ENCODE measurements at places on chromosomes 3 and 15.

- DNase-seq: peak; percentile 71
Measured at GRCh38 chr3:46517016-46517783, 19.4 kb downstream of the RTP3 start.

DNA sequence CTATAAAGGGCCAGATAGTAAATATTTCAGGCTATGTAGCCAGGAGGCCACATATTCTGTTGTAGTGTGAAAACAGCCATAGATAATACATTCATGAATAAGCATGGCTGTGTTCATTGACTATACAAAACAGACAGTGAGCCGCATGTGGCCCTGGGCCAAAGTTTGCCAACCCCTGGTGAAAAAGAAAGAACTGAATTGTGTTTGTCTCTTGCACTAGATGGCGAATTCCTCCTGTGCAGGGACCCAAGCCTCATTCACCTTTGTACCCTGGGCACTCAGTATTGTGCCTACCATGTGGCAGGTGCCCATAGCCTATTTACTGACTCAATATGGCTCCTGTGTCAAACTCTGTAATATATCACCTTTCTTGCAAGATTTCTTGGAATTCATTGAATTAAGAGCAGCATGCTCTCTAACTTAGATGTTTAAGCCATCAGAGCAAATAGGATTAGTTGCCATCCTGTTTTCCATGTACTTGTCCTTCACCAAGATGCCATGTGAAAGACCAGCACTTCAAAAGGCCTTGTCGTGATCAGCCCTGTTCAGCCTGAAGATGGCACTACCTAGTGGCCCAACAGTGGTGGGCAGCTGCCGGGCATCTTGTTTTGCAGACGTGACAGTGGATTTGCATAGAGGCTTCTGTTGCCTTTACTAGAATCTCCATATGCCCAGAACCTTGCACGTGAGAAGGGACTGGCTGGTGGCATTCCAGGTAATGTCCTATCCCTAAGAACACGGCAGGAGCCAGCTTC, 50.9 kb upstream of the CMTM7 start:
- no peak for DNase-seq

GRCh38 chr3:132569580-132569979, 27.5 kb upstream of the ACKR4 start:
- no peak for DNase-seq

DNA sequence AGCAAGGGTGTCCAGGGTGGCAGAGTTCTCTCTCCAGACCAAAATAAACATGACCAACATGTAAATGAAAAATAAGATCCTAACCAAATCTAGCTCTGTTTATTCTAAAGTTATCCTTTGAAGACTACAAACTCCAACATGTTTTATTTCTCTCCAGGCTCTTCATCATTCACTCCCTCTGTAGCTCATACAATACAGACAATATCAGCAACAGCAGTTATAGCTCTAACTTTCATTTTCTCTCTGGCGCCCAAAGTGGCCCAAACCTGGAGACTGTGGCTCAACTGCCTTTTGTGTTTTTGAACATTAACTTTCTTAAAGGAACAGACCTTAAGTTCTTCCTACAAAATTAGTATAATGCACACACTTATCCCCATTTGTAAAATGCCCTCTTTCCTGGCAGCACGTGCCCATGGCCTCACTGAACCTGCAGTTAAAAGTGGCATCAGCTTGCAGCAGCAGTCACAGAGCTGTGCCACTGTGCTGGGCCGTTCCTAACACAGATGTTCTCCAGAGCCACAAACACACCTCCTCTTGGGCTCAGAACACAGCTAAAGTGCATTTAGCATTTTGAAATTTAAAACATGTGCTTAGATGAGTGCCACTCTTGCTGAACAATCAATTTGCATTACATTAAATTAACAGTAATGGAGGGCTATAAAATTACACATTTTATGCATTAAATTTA, 91.9 kb downstream of the RORA start:
- DNase-seq: no peak

- DNase-seq: no peak
Measured at GRCh38 chr15:77085297-77085696, 14.4 kb upstream of the TSPAN3 start.

- no peak for DNase-seq
Measured at GRCh38 chr15:25862071-25862471, 1.1 kb downstream of the ATP10A start.

- DNase-seq: no peak
Measured at GRCh38 chr15:64438653-64439447, 21.5 kb upstream of the ZNF609 start.

- DNase-seq: no peak
Measured at GRCh38 chr3:54859184-54859583, 68.7 kb downstream of the LRTM1 start.

GRCh38 chr3:132874701-132875100, 152.5 kb upstream of the NPHP3 start:
- no peak for DNase-seq

GRCh38 chr3:143565951-143566350, 282.3 kb downstream of the SLC9A9 start:
- DNase-seq: no peak

- DNase-seq: no peak
Measured at GRCh38 chr15:38171973-38172372, 80.7 kb upstream of the SPRED1 start.

- no peak for DNase-seq
Measured at GRCh38 chr3:31924610-31925270, 56.3 kb downstream of the OSBPL10 start.

DNA sequence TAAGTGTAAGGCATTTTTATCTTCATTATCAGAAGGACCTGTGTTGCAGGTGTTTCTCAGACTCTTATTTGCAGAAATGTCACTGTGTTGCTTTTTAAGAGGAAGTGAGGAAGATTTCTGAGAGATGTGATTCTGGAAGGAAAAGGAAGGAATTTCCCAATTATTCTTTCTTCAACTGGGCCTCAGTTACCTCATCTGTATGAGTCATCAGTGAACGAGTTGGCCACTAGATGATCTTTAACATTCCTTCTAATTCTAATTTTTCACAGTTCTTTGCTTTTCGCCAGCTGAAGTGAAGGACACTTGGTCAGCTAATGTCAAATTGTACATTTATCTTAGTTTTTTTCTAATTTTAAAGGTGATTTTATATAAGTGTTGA, 28.9 kb downstream of the CLEC3B start:
- DNase-seq: no peak

- DNase-seq: no peak
Measured at GRCh38 chr3:140500473-140500872, 177.4 kb upstream of the TRIM42 start.

GRCh38 chr3:161409858-161410257, 38.5 kb upstream of the SPTSSB start:
- no peak for DNase-seq

DNA sequence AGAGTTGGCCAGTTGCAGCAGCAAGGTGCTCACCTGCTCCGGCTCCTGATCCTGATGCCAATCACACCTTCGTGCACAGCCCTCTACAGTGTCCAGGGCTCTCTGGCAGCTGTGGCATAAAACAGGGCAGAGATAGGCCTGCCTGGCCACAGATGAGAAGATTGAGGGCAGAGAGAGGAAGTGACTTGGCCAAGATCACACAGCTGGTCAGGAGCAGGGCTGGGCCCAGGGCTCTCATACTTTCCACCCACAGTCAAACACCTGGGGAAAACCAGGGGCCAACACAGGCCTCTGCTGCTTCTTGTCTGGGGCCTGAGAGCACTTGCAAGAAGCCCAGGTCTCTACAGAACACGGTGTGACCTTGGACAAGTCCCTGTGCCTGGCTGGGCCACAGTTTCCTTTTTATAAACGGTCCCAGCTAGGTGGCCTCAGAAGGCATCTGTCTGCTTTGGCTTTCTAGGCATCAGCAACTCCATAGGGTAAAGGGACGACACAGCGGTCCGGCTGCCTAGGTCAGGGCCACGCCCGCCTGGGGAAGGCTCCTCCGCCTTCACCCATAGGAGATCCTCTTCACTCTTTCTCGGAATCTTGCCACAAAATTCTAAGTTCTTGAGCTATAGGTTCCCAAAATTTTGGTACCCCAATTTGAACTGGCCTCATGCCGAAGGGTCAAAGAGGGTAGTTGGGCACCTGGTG, 3.1 kb downstream of the ATP2B2 start:
- no peak for DNase-seq

DNA sequence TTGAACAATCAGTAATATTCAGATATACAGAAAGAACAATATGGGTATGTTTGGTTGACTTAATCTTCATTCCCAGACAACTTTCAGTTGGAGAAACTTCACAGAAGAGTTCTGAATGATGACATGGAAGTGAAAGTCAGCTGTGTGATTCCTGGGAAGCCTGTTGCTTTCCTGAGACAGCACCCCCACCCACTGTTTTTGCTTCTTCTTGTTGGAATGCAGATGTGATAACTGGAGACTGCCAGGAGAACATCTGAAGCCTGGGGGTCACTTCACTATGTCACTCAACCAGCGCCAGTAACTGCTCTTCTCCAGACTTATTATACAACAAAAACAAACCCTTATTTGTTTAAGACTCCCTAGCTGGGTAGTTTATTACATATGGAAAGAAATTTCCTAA, 599.4 kb downstream of the ZIC1 start:
- no peak for DNase-seq

DNA sequence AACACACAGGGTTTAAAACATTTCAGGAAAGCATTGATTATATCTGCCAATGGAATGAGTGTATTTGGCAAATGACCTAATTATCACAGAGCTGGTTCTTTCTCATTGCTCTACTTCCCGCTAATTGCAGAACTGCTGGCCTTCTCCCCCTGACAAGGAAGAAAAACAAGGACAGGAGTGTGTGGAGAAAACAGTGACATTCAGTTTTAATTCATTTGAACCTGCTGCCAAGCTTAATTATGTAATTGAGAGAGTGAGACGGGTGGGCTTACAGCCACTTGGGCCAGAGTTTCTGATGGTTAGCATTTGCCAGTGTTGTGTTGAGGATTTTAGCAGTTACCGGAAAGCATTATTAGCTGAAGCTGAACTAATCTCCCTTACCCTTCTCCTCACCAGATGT, 301.4 kb downstream of the RBMS3 start:
- DNase-seq: no peak

GRCh38 chr3:173799060-173799816, 401.7 kb downstream of the NLGN1 start:
- no peak for DNase-seq

DNA sequence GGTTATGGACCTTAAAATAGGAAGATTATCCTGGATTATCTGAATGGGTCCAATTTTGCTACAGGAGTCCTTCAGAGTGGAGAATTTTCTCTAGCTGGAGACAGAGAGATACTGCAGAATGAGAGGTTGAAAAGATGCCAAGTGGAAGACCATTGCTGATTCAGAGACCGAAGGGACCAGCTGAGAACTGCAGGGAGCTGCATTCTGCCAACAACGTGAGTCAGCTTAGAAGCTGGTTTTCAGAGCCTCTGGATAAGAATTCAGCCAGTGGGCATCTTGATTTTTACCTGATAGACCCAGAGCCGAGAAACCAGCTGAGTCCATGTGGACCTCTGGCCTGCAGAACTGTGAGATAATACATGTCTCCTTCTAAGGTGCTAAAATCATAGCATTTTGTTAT, 234.0 kb downstream of the NR2F2 start:
- no peak for DNase-seq

- peak; percentile 1 for DNase-seq
Measured at GRCh38 chr3:181176601-181177000, 187.1 kb upstream of the DNAJC19 start.

- no peak for DNase-seq
Measured at GRCh38 chr3:126375835-126376331, 18.7 kb upstream of the KLF15 start.

- no peak for DNase-seq
Measured at GRCh38 chr3:44173263-44173662, 68.4 kb upstream of the TOPAZ1 start.

DNA sequence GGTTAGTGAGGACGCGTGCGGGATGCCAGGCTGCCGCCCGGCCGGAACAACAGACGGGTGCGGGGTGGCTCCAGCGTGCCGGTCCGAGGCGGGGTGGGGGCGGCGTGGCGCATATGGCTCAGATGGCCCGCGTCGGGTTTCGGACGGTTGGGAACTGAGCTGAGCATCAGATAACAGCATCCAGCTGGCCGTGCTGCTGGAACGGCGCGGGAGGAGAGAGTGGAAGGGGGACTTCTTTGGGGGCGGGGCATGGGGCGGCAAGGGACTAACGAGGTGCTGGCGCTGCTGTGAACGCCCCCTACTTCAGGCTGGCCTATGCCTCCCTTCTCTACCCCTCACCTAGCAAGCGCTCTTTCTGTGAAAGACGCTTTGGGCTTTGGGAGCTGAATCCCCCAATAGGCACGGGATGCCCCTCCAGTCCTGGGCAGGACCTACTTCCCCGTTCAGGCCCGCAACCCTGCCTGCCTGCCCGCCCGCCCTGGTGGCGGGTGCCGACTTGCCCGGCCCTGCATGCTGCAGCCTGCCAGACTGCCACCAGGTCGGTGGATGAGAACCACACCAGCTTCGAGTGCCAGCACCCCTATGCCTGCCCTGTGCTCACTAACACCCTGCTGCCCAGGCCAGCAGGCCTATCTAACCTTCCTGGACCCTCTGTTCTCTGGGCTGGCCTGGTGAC, 542 bp downstream of the INKA1 start:
- DNase-seq: no peak

DNA sequence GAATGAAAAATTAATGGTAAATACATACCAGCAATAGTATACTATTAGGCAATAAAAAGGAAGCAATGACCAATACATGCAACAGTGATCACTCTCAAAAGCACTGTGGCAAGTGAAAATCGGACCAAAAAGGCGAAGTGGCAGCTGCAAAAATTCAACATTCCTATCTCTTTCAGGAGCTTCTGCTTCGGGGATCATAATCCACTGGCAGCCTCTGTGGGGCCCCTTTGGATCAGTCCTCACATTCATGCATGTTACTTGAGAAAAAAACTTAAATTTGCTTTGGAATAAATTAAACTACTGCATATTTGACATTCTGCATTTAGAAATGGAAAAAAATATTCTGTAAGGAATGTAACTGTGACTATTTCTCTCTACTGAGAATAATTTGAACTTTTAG, 425.6 kb downstream of the NR2F2 start:
- no peak for DNase-seq

DNA sequence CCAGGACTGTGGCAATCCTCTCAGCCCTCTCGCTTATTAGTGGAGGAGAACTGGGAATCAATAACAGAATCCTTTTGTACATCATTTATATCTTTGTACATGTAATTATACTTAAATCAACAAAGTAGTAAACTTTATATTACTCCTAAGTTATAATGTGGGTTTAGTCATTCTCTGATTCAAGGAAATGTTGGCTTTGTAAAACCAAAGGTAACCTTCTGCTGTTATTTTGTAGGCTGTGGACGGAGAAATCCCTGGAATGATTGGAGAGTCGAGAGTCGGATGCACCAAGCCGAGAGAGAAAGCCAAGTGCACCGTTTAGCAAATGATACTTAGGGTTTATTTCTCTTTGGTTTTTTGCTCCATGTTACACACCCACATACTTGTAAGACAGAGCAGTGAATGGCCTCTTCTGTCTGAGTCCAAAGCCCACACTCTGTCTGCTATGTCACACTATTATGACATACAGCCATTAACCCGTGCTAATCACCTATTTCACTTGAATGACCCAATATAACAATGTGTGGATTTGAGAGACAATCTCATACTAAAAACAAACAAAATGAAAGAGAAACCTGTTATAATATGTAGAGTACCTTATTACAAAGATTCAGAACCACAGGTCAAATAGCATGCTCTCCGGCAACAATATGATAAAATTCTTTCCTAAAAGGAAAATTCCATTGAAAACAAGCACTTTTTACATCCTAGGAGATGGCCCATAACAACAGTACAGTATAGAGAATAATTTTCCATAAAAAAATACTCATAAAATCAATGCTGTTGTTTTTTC, 72.2 kb downstream of the MECOM start:
- DNase-seq: no peak
